ENCODE measurements at places on chromosomes 13 and 19.
A peak's percentile ranks its signal among the peaks of the same experiment; 100 is the strongest.

DNA sequence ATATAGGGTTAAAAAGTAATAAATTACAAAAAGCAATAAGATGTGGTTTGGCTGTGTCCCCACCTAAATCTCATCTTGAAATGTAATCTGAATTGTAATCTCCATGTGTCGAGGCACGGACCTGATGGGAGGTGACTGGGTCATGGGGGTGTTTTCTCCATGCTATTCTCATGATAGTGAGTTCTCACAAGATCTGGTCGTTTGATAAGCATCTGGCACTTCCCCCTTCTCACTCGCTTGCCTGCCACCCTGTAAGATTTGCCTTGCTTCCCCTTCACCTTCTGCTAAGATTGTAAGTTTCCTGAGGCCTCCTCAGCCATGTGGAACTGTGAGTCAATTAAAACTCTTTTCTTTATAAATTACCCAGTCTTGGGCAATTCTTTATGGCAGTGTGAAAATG is 577.4 kb downstream of the TBC1D4 start:
- DNase-seq, result no peak

DNA sequence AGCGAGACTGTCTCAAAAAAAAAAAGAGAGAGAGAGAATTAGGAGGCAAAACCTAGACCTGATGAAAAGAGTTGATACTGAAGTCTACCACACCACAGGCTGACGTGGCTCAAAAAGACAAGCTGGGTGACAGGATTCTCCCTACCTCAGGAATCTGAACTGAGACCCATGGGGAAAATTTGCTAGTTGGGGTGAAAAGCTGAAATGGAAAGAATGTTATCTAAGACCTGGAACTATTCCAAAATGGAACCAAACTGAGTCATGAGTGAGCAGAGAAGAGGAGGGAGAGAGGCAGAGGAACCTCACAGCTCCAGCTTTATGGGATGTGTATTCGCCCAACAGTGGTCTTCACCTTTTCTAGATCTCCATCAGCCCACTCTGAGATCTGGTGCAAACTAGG is 11.7 kb downstream of the SMG9 start:
- DNase-seq, result no peak

- DNase-seq, result no peak
Observed at GRCh38 chr19:37472165-37472564, 3.0 kb downstream of the ZNF570 start.

DNA sequence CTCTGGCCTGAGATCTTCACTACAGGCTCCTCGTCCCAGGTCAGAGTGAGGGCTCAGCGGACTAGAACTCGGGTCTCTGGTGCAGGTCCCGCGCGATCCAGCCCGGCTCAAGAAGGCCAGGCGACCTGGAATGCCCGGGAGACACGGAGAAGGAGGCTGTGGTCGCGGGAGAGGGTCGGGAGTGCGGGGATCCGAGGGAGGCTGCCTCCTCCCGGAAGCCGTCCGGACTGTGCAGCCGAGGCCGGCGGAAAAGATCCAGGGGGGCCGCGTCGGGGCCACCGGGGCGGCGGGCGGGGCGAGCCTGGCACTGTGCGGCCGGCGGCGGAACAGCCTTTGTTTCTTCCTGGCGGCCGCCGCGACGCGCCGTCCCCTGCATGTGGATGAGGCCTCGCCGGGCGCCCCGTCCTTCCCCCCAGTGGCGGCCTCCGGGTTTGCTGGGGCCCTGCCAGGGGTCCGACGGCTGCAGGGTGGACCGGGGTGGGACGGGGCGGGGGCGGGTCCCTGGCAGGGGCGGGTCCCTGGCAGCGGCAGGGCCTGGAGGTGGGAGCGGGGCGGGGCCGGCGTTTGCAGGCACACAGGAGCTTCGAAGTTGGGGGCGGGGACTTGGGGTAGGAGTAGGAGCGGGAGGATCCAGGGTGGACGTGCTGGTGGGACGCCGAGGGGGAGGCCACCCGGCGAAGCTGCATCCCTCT is 1.0 kb upstream of the SLC7A10 start:
- DNase-seq, result no peak

DNA sequence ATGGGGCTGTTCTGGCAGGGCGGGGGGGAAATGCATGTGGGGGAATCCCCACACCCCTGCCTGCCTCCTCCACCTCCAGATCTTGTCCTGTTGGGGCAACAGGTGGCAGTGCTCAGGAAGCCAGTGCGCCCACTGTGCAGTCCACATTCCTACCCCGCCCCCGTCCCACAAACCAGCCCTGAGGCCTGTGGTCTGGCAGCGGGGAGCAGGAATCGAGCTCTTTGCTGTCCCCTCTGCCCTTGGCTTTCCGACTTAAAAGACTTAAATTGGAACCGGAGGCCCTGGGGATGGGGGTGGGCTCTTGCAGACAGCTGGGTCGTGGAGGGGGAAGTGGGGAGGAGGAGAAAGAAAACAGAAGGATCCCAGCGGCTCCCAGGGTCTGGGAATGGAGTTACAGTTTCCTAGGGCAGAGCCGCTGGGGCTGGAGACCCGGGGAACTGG is 4.3 kb downstream of the NANOS3 start:
- DNase-seq, result peak; percentile 33

GRCh38 chr13:26887594-26887993 is 127.0 kb upstream of the GPR12 start:
- DNase-seq, result no peak

GRCh38 chr19:6431891-6432290 is 1.7 kb downstream of the SLC25A41 start:
- no peak for DNase-seq

GRCh38 chr13:37361608-37362007 is 237.0 kb downstream of the POSTN start:
- no peak for DNase-seq

GRCh38 chr13:101880581-101880980 is 428.1 kb downstream of the ITGBL1 start:
- DNase-seq, result no peak

GRCh38 chr19:46599716-46600373 is 1.3 kb upstream of the CALM3 start:
- DNase-seq, result no peak

- peak; percentile 29 for DNase-seq
Observed at GRCh38 chr13:31200637-31200971, 829 bp downstream of the B3GLCT start.

- no peak for DNase-seq
Observed at GRCh38 chr13:75934889-75935288, 298.8 kb downstream of the LMO7 start.

GRCh38 chr13:104385404-104385803 is 1319.2 kb upstream of the SLC10A2 start:
- DNase-seq, result no peak

GRCh38 chr13:73082471-73082870 is 23.7 kb downstream of the KLF5 start:
- no peak for DNase-seq

- DNase-seq, result no peak
Observed at GRCh38 chr13:95512424-95512823, 40.1 kb upstream of the CLDN10 start.

DNA sequence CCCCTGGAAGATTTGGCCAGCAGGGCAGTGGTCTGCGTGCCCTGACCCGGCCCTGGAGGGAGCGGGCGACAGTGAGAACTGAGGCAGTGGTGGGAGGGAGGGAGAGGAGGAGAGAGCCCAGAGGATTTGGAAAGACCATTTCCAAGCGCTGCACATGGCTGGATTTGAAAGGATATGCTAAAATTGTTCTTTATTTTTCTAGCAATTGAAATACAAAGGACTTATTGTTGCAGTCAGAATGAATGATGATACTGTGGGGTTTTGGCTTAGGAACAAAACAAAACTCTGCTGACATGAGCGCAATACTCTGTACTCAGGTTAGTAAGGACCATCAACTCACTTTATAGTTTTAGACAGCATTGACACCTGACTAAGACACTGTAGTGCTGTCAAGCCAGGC is 69.5 kb downstream of the TNFRSF19 start:
- no peak for DNase-seq

DNA sequence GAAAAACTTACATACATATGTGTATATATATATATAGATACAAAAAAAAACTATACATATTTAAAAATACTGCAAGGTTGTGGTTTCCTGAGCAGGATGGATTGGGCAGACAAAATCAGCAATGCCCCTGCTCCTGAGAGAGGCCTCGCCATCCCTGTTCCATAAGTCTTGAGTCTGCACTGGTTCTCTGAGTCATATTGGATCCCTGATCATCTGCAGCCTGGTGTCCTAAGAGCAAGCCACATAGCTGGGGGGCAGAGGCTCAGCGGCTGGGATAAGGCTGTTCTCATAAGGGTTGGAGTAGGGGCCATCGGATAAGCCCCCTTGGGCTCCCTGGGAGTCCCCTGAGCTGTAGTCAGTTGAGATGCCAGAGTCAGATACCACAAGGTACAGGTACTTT is 3.3 kb downstream of the SWSAP1 start:
- DNase-seq, result no peak

DNA sequence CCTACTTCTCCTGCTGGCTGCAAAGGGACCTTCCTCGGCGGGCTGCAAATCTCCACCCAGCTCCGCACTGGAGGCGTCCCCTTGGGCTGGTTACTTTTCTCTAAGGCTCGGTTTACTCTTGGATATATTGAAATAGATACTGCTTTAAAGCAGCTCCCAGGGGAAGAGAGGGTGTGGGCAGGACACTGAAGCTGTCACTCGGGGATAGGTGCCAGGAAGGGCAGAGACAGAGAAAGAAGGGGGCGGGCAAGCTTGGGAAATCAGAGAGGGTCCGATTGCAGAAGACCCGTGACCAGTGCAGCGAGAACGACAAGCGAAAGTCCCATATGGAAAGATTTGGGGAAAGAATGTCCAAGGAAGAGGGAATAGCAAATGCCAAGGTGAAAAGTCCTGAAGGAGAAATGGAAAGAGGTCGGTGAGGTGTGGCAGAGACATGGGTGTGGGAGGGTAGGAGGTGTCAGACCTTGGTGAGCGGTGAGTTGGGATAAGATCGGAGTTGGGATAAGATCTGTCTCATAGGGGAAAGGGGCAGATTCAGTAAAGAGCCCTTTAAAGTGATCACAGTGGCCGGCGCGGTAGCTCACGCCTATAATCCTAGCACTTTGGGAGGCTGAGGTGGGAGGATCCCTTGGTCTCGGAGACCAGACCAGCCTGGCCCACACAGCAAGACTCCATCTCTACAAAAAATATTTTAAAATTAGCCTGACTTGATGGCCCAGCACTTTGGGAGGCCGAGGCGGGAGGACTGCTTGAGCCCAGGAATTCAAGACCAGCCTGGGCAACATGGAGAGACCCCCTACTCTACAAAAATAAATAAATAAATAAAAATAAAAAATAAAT is 618 bp downstream of the THSD8 start:
- no peak for DNase-seq

GRCh38 chr19:39676004-39676403 is 20.3 kb downstream of the LGALS16 start:
- DNase-seq, result no peak

DNA sequence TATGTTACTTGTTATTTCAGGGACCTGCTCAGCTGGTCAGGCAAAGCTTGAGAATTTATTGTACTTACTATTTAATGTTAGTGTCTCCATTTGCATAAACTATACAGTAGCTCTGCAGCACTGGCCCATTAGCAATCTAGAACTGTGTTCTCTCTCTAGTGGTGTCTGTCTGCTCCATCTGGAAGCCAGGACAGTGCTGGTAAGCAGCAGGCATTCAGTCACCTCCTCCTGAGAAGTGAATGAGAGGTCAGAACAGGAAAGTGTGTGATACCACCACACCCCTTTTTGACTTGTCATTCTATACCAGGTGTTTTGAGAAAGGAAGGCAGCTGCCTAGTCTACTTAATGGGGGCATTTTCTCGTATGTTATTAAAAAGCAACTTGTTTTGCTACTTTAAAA is 3.9 kb downstream of the COG3 start:
- no peak for DNase-seq

DNA sequence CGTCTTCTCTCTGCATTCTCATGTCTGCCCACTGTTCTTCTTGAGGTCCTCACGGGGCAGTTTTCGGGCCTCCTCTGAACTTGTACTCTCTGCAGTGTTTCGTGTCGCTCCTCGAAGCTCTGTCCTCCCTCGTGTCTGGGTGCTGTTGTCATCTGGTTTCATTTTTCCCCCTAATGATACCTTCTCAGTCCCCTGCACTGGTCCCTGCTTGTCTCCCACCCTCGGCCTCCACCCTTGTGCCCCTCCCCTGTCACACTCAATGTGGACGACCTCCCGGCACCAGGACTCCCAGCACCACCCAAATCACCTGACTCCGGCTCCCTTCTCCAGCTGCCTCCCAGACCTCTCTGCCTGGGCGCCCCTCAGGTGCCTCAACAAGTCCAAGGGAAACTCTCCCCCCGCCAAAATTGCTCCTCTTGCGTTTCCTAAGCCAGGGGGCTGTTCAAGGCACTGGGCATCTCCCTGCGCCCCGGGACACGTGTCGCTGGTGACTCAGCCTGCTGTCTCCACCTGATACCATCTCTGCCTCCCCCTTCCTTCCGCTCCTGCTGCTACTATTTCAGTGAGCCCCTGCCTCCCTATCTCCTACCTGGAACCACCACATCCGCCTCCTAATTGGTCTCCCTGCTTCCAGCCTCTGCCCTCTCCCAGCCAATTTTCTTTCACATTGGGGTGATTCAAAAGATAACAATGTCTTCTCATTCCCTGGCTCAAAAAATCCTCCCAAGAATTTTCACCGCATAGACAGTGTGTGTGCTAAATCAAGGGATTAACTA is 49.5 kb downstream of the RFX2 start:
- peak; percentile 55 for DNase-seq

DNA sequence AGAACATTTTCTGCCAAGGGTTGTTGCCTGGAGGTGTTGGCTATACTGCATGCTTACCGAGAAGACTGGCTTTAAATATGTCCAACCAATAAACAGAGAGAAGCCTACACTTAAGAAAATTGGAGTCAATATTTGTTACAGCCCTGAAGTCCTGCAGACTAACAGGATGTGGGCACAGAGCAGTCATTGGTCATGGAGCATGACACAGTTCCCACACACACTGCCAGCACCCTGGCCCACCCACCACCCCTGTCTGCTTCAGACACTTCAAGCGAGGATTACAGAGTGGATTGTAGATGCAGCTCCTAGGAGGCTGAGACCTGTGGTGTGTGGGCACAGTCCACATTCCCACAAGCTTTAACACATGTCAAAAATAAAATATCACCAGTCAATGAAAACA is 21.0 kb upstream of the SERP2 start:
- DNase-seq, result no peak

- DNase-seq, result no peak
Observed at GRCh38 chr19:8484331-8484894, 18.0 kb downstream of the PRAM1 start.

- DNase-seq, result no peak
Observed at GRCh38 chr13:91768746-91769145, 370.3 kb downstream of the GPC5 start.

- no peak for DNase-seq
Observed at GRCh38 chr13:52837850-52838249, 10.6 kb downstream of the PCDH8 start.

DNA sequence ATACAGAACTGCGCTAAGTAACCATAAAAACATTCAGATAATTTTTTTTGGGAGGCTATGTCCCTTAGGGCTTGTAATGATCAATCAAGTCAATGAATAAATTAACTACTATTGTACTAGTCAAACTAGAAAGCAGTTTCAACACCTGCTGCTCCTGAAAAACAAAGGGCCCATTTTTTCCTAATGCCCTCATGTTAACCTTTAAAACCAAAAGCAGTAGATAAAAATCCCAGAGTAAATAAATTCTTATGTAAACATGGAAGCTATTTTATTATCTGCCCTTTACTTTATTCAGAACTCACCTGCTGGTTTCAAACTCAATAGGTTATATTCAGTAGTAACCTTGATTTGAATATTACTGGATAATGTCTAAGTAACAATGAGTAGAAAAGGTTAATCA is 159.5 kb upstream of the STARD13 start:
- no peak for DNase-seq

- DNase-seq, result no peak
Observed at GRCh38 chr13:95388420-95389079, 87.3 kb upstream of the ABCC4 start.

GRCh38 chr13:50979187-50979586 is 69.6 kb downstream of the RNASEH2B start:
- DNase-seq, result no peak

- DNase-seq, result peak; percentile 13
Observed at GRCh38 chr19:12833738-12834565, 427 bp downstream of the RTBDN start.
